ENCODE measurements at places on chromosomes 3 and 15. TPM values are rescaled to one million over a fixed set of nuclear protein-coding genes. Genes with fewer than 3 reads are reported as not detected.

- no peak for DNase-seq
Observed at GRCh38 chr3:35709691-35710090, 70.4 kb downstream of the ARPP21 start.

GRCh38 chr3:122660297-122660974 lies 20.2 kb upstream of the PARP14 start:
- no peak for DNase-seq

GOLGA6L4 gene
- polyA plus RNA-seq: 16.3 TPM

DNASE1L3 gene
- polyA plus RNA-seq: 17.2 TPM

DTX3L gene
- 14.1 TPM for polyA plus RNA-seq
